GOT3 (cell line): ENCODE measurements at places on chromosomes 5 and 9.

DNA sequence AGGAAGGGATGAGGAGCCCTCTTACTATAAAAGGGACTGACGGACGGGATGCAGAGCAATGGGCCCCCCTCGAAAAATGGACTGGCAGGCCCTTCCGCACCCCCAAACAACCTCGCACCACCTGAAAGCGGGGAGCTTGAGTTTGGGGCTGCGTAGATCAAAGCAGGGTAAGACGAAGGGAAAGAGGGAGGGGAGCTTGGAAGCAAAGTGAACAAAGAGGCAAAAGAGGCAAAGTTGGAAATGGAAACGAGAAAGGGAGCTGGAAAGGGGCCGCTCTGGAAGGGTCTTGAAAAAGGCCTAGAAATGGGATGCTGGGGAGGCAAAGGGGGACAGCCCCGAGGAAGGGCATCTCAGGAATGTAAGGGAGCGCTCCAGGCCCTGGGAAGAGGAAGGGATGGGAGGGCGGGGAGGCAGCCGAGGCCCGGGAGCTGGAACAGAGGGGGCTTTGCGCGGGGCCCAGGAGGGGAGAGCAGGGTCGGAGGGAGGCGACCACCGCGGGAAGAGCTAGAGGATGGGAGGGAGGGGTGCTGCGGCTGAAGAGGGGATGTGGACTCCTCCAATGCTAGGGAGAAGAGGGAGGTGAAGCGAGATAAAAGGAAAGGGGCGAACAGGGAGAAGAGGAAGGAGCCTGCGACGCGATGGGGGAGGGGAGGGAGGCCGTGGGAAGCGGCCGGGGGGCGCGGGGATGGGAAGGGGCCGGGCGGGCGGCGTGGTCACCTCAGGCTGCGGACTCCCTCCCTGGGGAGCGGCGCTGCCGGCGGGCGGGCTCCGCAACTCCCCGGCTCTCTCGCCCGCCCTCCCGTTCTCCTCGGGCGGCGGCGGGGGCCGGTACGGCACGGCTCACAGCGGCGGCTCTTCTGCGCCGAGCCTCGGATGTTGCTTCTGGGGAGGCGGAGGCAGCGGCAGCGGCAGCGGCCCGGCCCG is 577 bp downstream of the RNF145 start:
- DNase-seq, result no peak

DNA sequence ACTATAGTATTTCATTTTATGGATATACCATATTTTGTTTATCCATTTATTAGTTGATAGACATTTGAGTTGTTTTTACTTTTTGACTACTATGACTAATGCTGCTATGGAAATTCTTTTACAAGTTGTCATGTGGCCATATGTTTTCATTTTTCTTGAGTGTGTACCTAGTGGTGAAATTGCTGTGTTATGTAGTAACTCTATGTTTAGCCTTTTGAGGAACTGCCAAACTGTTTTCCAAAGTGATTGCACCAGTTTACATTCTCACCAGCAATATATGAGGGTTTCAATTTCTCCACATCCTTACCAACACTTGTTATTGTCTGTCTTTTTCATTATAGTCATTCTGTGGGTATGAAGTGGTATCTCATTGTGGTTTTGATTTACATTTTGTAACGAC is 75.4 kb downstream of the GRIA1 start:
- DNase-seq, result no peak

GRCh38 chr9:122116040-122116439 is 22.9 kb upstream of the TTLL11 start:
- no peak for DNase-seq

GRCh38 chr5:24606971-24607370 is 37.8 kb downstream of the CDH10 start:
- no peak for DNase-seq

DNA sequence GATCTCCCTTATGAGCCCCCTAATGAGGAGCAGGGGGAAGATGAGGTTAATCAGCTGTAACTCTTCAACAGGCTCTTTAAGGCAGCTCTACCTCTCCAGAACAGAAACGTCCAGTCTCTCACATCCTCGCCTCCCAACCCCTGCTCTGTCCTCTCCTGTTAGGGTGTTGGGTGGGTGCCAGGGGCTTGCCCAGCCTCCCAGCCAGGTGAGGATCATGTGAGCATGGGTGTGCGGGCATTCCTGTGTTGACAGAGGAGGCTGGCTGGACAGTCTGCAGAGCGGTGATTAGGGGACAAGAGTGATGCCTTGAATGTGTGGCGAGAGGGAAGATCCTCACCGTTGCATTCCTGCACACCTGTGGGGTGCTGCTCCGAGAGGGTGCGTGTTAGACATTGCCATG is 51.7 kb downstream of the CCDC180 start:
- no peak for DNase-seq

GRCh38 chr9:124795881-124796431 is 19.0 kb downstream of the OLFML2A start:
- DNase-seq, result no peak

- no peak for DNase-seq
Measured at GRCh38 chr5:179805529-179806249, 977 bp downstream of the MGAT4B start.

DNA sequence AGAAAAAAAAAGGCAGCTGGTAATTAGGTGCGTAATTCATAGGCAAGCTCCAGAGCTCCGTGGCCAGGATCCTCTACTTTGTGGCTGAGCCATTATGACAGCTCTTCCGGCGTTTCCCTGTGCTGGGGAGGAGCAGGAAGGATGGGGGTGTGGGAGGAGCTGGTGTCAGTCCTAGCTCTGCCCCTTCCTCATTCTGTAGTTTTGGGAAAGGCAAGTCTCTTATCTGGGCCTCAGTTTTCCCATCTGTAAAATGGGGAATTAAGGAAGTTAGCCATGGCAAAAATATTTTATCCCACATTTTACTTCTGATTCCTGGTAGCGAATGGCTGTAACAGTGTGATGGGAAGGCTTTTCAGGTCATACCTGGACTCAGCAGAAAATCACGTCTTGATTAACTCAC is 81.1 kb downstream of the SEC61B start:
- no peak for DNase-seq

DNA sequence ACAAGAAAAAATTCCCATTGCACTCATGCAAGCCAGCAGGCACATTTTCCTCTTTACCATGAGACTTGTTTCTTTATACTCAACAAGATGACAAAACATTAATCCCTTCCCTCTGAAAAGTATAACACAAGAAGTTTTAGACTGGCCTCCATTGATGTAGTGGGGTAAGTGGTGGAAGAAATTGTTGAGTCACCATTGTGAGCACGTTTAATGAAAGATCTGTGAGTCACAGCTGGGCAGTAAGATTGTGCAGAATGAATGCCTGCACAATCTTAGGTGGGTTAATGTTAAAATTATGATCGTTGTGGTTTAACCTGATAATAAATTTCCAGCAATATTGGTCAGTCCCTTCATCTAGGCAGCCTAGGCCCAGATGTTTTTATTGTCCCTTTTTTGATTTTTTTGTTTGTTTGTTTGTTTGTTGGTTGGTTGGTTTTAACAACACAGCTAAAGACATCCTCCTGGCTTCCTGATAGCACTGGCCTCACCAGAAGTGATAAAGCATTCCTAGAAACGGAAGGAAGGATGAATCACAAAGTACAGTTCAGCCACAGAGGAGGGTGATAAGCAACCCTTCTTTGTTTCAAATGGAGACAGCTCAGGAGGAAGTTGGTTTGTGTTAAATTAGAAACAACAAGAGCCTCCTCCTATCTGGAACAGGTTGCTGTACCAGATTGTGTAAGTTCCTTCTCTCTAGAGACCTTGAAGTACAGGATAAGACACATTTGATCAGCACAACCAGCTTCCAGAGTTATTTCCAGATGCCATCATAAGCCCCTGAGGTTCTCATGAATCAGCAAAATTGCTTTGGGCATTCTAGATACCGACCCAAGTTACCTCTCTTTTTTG is 40.3 kb downstream of the SLC24A2 start:
- DNase-seq, result no peak

DNA sequence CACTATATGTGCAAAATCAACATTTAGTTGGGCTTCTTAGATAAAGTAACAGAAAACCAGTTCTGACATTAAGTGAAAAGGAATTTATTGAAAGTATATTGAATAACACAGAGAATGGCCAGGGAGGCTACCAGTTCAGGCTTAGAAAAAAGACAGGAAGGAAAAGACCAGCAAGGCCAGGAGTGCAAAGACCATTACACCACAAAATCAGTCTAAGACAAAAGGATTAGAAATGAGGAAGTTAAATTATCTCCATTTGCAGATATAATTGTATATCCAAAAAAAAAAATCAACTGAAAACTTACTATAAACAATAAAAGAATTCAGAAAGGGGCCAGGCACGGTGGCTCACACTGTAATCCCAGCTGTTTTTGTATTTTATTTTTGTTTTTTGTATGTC is 4.8 kb upstream of the TEX10 start:
- no peak for DNase-seq

- no peak for DNase-seq
Measured at GRCh38 chr5:147037515-147038205, 159.1 kb upstream of the PPP2R2B start.

GRCh38 chr9:129182625-129183494 is 4.8 kb upstream of the IER5L start:
- no peak for DNase-seq

DNA sequence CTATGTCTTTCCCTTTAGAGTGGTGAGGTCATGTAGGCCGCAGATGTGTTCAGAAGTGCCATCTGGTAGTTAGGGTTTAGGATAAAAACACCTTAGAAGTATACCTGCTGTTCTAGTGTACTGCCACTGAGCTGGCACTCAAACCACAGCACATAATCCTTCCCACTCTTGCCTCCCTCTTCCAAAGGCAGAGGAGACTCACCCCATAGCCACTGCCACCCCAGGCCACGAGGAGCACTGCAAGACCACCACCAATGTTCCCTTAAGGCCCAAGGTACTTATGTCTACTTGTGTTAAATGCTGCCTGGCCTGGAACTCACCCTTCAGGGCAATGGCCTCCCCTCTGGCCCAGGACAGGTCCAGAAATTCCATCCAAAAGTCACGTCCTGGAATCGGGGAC is 379.5 kb upstream of the EDIL3 start:
- no peak for DNase-seq
